ENCODE measurements at places on chromosomes 6 and 20.
A peak's percentile ranks its signal among the peaks of the same experiment; 100 is the strongest.

GRCh38 chr6:80331522-80331921 is 225.1 kb downstream of the BCKDHB start:
- DNase-seq = no peak

GRCh38 chr6:31203345-31203979 is 33.0 kb upstream of the POU5F1 start:
- peak; percentile 94 for DNase-seq

- DNase-seq = no peak
Measured at GRCh38 chr6:113646701-113647100, 210.4 kb upstream of the MARCKS start.

GRCh38 chr6:121794630-121795029 is 359.2 kb downstream of the GJA1 start:
- no peak for DNase-seq

DNA sequence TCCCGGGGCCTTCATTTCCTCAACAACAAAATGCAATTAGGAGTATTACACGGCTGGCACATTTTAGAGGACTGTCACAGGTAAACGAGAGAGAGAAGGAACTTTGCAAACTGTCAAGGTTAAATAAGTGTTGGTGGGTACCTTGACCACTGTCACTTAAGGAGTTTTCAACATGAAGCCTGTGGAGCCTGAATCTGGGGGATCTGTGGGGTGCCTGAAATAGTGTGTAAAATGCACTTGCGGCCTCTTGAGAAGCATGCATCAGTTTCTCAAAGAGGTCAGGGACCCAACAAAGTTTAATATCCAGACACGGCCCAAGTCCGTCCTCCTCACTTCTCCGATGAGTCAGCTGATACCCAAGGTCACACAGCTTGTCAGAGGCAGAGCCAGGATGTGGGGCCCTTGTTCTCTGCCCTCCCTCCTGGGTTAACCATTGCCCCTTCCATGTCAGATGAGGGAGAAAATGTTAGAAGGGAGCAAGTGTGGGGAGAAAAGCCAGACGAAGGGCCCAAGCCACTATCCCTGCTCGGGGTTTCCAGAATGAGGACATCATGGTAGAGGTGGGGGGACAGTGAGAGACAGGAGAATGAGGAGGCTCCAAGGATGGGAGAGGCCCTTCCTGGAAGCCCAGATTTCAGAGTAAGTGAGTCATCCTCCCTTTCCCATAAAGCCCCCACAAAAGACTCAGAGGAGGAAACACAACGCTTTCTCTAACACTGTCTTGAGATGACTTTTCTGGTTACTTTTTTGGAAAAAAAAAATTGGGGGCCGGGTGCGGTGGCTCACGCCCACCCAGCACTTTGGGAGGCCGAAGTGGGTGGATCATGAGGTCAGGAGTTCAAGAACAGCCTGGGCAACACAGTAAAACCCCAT is 42.2 kb downstream of the C6orf132 start:
- DNase-seq = no peak

DNA sequence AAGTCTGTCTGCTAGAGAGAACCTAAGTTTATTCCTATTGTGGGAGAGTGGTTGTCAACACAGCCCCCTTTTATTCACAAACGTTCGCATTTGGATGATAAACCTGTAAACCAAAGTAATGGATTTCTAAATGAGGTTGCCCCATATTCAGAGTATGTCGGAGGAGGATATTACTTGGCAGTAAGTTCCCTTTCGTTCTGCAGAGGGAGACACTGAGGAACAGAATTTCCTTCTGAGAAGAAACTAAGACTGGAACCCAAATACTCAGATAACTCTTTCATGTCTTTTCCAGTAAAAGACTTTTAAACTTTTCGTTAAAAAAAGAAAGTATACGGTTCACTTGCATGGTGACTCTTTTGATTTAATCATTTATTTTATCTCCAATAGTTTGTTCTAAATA is 754.6 kb upstream of the MMS22L start:
- no peak for DNase-seq

- no peak for DNase-seq
Measured at GRCh38 chr6:97919631-97920030, 636.6 kb upstream of the MMS22L start.

GRCh38 chr20:41074441-41074840 is 45.8 kb downstream of the TOP1 start:
- DNase-seq = no peak

- DNase-seq = no peak
Measured at GRCh38 chr6:28711788-28712341, 186.2 kb downstream of the GPX5 start.

DNA sequence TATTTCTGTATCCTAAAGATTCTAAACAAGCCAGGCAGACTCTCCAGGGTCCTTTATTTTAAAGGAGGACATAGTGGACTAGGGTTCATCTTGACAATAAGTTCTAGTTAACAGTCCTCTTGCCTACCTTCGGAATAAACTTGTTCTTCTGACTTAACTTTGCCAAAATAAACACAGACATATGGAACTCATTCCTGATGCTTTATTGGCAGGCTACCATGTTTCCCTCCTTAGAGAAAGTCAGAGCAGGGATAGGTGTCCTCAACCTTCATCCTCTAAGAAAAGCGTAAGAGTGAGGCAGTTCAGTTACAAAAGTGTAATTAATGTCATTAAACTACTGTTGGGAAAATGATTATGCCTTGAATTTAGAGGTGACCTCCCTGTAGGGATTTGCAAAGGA is 46.9 kb upstream of the NRSN1 start:
- no peak for DNase-seq

DNA sequence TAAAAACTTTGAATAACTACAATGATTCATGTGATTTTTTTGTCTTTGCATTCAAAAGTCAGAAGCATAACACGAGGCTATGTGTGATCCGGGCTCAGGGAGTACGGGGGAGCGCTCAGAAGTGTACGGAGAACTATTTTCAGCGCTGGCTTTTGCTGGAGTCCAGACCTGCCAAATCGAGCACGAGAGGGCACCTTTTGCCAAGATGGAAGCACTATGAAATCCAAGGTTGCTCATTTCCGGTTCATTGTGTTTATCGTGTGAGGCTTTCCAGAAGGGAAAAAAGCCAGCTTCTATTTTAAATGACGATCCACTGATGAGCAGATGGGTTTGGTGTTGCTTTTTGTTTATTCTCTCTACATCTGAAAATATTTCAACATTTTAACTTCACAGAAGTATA is 11.3 kb downstream of the RAMACL start:
- DNase-seq = no peak

DNA sequence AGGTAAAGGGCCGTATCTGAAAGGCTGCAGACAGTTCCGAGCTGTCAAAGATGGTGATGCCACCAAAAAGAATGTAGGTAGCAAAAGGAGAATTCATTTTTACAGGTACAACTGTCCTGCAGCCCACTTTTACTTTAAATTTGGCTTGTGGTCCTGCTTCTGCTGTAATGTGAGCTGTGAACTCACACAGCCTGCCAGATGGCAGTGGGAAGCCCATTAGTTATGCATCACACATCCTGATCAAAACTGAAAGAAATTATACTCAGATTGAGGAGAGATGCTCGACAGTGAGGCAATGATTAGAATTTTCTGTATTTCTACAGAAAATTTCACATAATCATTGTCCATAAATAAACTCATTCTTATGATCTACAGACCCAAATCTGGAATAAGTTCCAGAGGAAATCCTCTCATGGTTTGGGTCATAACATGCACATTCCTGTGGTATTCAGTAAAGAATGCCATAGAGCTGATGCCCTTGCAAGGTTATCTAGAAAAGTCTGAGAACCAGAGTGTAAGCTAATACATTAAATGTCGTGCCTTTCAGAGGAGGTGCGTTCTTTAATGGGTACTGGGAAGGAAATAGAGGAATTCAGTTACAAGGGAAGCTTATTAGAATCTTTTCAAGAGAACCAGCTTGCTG is 23.9 kb upstream of the E2F3 start:
- DNase-seq = peak; percentile 47

GRCh38 chr20:57680131-57680716 is 29.6 kb downstream of the PMEPA1 start:
- DNase-seq = peak; percentile 89

- DNase-seq = no peak
Measured at GRCh38 chr6:157867155-157867559, 44.1 kb downstream of the SNX9 start.

- DNase-seq = no peak
Measured at GRCh38 chr6:18070486-18070885, 52.0 kb downstream of the NHLRC1 start.

- DNase-seq = no peak
Measured at GRCh38 chr6:158539881-158540280, 20.0 kb upstream of the TMEM181 start.
